BJ (cell line): ENCODE measurements at places on chromosomes 11 and 22. TPM values are rescaled to one million over a fixed set of nuclear protein-coding genes. Genes with fewer than 3 reads are reported as not detected.

Gene LYVE1
- polyA plus RNA-seq, result 0.15 and 0.59 TPM in 2 replicates

Gene PGA5
- polyA plus RNA-seq, result not detected in 2 replicates

GRCh38 chr11:3154001-3154599, 11.0 kb downstream of the OSBPL5 start:
- DNase-seq, result no peak

DNA sequence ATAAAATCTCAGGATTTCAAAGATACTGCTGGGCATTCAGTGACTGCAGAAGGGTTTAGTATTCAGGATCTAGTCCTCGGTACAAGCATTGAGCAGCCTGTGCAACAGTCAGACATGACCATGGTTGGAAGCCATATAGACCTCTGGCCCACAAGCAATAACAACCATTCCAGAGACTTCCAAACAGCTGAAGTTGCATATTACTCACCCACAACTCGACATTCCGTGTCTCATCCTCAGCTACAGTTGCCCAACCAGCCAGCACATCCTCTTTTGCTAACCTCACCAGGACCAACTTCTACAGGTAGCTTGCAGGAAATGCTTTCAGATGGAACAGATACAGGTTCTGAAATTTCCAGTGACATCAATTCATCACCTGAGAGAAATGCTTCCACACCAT, 156.8 kb downstream of the C11orf91 start:
- no peak for DNase-seq

GRCh38 chr11:93518081-93518480, 25.1 kb downstream of the SMCO4 start:
- no peak for DNase-seq

- DNase-seq, result no peak
Observed at GRCh38 chr11:76807206-76807875, 24.2 kb downstream of the TSKU start.

DNA sequence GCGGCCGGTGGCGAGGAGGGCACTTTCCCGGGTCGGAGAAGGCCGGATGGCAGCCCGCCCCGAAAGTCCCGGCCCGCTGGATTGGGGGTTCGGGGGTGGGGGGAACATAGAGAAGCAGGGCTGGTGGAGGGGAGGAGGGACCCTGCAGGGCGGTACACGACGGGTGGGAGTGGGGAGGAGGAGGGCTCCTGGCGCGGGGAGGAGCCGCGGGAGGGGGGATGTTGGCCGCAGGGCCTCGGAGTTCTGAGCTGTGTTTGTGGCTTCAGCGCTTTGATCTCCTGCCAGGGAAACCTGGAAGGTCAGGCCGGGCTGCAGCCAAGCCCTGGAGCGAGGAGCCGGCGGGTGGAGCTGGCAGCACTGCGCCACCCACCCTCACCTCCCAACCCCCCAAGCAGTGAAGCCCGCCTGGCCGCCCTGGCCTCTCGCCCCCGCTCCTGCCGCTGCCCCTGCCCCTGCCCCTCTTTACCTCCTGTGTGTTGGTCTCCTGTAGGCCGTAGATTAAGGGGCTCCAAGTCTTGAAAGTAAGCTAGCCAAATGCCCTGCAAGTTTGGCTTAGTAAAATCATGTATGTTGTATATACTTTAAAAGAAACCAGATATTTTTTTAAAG, 30.9 kb downstream of the C22orf31 start:
- no peak for DNase-seq
